ENCODE measurements at places on chromosomes 4 and X. TPM values are rescaled to one million over a fixed set of nuclear protein-coding genes. Genes with fewer than 3 reads are reported as not detected.

DCAF4L1 gene
- under 0.01 TPM for total RNA-seq

FABP2 gene
- total RNA-seq, result not detected

TRPC5OS gene
- not detected for total RNA-seq

TMEM185A gene
- 14.5 TPM for total RNA-seq

CXCL8 gene
- 294 TPM for total RNA-seq

Measured in fibroblast of villous mesenchyme (primary cell).